ENCODE measurements at places on chromosomes 7 and 10.

GRCh38 chr10:11921800-11922392 is 98.7 kb downstream of the PROSER2 start:
- no peak for DNase-seq

DNA sequence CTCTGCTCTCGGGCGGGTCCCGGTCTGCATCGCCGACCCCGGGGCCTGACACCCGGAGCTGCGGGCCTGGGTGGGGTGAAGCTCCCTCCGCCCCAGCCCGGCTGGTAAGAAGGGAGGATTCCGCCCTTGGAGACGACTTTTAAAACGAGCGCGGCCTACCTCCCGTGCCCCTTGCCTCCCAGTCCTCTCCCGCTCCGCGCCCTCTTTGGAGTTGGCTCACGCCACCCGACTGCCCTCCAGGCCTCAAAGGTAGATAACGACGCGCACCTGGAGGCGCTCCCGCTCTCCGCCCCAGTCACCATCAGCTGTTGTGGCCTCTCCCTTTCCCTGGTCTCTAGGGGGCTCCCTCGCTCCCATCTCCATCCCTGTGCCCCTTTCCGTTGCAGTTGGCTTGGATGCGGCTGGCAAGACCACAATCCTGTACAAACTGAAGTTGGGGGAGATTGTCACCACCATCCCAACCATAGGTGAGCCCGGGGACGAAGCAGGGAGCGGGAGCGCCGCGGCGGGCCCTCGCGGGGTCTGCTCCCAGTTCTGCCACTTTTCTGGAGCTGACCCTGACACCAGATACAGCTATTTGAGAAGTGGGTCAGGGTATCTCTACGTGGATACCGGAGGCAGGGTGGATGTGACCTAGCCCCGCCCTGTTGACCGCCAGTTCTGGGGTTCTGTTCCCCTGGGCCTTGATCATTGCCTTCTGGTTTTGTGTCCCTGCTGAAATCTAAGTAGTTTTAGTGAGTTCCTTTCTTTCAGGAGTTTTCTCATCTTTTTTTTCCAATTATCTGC is 679 bp downstream of the ARF5 start:
- DNase-seq, result peak; percentile 76

- no peak for DNase-seq
Measured at GRCh38 chr7:29217113-29217512, 22.5 kb downstream of the CHN2 start.

- no peak for DNase-seq
Measured at GRCh38 chr10:51602326-51602725, 97.1 kb downstream of the CSTF2T start.

DNA sequence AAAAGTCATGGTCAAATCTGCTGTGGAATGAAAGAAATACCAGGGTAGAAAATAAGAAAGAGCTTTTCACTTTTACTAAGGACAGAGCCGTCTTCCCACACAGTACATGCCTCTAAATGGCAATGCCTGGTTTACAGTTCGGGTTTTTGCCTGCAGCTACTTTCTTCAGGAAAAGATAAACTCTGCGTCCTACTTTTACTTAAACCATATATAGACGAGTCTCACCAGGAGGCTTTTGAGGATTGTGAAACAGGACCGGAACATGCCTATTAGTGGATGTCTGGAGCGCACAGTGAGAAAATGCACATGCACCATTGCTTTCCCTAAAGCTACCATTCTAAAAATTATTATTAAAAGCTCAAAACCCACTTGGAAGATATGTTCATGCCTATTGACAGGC is 70.5 kb downstream of the KLF6 start:
- DNase-seq, result no peak

- no peak for DNase-seq
Measured at GRCh38 chr10:113616244-113617074, 47.4 kb downstream of the NRAP start.

DNA sequence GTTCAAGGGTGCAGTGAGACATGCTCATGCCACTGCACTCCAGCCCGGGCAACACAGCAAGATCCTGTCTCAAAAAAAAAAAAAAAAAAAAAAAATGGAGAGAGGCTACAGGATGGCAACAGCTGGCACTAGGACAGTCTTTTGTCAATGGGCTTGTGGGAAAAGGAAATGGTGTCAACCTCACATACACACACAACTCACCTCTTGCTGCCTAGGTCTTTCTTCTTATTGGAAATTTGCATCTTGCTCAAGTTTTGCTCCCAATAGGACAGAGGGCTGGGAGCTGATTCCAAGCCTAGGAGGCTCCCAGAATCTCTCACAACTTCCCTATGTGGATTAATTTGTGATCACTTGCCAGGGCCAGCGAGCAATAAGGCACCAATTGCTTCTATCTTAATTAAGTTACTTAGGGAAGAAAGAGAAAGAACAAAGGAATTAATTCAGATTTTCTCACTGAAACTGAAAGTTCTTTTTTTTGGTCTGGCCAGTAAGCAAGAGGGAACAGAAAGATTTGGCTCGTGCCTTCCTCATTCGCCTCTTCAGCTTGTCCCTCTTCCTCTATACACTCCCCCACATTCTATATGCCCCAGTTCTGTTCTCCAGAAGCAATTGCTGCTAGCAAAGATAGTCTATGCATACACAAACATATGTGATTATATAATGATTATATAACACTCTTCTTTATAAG is 33.8 kb downstream of the MAP3K8 start:
- no peak for DNase-seq

GRCh38 chr7:75984130-75985008 is 10.0 kb downstream of the TMEM120A start:
- DNase-seq, result peak; percentile 46

DNA sequence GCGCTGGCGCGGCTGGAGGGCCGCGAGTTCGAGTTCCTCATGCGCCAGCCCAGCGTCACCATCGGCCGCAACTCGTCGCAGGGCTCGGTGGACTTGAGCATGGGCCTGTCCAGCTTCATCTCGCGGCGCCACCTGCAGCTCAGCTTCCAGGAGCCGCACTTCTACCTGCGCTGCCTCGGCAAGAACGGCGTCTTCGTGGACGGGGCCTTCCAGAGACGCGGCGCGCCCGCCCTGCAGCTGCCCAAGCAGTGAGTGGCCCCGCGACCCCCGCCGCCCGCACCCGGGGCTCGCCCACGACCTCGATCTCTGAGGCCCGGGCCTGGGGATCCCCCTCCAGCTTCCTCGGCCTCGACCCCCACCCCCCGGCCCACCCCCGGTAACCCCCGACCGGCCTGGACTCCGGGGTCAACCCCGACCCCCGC is 537 bp downstream of the FOXK1 start:
- peak; percentile 77 for DNase-seq

DNA sequence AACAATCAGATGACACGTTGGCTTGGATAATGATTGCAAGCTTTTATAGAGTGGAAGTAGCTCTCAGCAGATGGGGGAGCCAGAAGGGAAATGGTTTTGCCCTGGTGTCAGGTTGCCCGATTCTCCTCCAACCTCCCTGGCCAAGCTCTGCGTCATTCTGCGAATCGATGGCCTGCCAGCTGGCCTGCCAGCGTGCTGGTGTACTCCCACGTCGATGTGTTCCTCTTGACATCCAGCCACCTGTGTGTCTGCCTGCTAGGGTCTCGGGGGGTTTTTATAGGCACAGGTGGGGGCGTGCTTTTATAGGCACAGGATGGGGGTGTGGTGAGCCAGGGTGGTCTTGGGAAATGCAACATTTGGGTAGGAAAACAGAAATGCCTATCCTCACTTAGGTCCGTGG is 4.6 kb downstream of the NET1 start:
- peak; percentile 92 for DNase-seq

GRCh38 chr10:131569851-131570715 is 258.6 kb upstream of the TCERG1L start:
- no peak for DNase-seq

DNA sequence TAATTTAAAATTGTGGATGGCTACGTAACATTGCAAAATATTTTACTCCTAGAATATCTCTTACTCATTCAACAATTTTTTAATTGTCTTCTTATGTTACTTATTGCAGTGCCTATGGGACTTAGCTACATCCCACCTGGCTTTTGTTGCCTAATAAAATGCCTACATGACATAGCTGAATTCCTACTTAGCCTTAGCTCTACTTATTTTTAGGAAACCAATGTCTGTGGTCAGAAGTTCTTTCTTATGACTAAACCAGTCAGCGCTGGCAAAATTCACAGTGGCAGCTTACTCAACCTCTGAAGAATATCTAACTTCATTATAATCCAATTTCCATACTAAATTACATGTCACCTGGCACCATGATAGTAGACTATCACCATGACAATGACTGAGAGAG is 1612.4 kb upstream of the LRRTM3 start:
- DNase-seq, result no peak

DNA sequence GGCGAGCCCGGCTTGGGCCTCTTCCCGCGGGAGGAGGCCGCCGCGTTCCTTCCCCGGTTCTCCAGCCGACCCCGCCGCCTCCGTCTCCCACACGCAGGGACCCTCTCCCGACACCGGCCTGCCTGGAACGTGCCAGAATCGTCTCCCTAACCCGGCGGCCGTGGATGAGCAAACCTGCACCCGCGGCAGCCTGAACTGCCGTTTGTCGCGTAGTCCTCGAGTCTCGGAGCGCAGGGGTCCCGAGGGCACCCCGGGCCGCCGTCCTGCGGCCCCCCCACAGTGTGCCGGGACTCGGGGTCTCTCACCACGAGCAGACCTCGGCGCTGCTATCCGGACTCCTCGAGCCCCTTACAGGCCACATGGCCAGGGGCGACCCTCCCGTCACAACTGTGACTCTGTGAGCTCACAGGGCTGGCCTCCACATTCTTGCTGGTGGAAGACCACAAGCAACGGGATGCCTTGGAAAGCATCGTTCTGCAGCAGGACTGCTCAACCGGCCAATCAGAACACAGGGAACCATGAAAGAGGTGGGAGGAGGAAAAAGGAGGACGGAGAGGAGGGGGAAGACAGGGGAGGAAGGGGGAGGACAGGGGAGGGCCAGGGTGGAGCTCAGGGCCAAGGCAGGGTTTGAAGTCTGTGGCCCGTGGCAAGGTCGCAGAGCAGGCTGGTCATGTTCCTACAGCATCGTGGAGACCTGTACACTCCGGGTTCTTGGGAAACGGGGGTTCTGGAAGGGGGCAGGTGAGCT is 276.9 kb downstream of the DNAJB6 start:
- no peak for DNase-seq

DNA sequence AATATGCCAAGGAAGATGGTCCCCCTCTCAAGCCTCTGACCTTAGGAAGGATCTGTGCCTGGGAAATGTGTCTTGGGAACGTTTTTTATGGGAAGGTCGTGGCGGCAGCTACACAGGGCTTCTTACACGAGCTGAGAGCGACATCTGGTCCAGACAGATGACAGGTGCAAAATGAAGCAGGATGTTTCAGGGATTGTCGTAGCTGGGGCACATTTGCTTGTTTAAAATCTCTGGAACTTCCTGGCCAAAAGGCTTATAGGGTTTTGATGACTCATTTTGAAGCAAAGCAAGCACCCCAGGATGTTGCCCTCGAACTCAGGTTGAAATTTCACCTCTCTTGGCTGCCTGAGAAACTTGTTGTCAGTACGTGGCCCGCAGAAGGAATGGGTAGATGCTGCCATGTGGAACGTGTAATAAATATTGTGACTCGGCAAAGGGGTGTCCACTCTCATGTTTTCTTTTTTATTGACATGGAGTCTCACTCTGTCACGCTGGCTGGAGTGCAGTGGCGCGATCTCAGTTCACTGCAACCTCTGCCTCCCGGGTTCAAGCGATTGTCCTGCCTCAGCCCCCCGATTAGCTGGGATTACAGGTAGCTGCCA is 117.5 kb downstream of the CAMK1D start:
- no peak for DNase-seq

DNA sequence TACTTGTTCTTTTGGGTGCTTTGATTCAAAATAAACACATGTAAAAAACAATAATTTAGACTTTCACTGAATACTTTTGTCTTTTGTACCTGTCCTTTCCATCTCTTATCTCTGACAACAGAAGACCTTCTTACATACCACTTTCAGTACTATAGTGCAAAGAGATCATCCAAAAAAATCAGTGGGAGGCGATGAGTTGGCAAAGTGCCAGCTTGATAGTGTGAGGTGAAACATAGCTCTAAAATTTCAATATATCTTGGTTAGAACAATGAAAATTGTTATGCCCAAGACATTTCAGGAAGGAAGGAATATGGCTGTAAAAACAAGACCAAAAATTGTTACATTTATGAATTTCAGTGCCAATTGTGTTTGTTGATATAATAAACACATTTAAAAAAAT is 390.2 kb upstream of the COBL start:
- DNase-seq, result no peak

- peak; percentile 70 for DNase-seq
Measured at GRCh38 chr7:139734395-139734794, 43.4 kb downstream of the HIPK2 start.

- DNase-seq, result no peak
Measured at GRCh38 chr10:86191686-86192085, 174.9 kb downstream of the GRID1 start.

GRCh38 chr7:158803367-158803969 is 25.8 kb downstream of the ESYT2 start:
- no peak for DNase-seq

GRCh38 chr10:65675236-65675635 is 1250.6 kb upstream of the LRRTM3 start:
- no peak for DNase-seq

- DNase-seq, result no peak
Measured at GRCh38 chr10:35004651-35005050, 85.5 kb downstream of the CUL2 start.

- DNase-seq, result no peak
Measured at GRCh38 chr7:103711413-103711812, 265.4 kb upstream of the SLC26A5 start.

- no peak for DNase-seq
Measured at GRCh38 chr7:93817004-93817403, 73.5 kb downstream of the TFPI2 start.

- no peak for DNase-seq
Measured at GRCh38 chr7:23184709-23185359, 3.0 kb downstream of the NUP42 start.

DNA sequence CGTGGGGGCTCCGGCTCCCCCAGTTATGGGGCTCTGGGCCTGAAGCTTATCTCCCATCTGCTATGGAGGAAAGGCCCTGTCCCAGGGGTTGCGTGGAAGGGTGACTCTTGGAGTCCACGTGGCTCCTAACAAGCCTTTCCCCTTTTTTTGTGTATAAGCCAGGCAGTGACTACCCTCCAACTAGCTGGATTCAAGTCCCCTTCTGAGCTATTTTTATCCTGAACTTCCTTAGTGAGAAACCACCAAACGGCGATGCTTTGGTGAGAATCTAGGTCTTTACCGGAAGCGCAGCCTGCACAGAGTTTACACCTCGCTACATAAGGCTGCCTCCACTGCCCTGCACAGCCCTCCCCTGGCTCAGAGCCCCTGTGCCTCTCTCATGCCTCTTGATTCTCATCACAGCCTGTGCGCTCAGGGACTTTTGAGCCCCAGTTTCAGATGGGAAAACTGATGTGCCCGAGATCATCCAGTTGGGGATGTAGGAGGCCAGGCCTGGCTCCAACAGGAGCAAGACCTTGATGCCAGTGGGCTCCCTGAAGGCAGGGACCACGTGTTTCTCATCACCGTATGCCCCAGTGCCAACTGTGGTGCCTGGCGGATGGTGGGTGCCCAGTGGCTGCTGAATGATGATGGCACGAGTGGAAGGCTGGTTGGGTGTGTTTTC is 102.3 kb upstream of the PPIF start:
- DNase-seq, result no peak

- DNase-seq, result no peak
Measured at GRCh38 chr10:86693721-86694369, 25.5 kb downstream of the LDB3 start.

All from psoas muscle (tissue), 8 donors.